Stomach (tissue), 19 donors: ENCODE measurements at places on chromosomes 7 and 10. TPM values are rescaled to one million over a fixed set of nuclear protein-coding genes. Genes with fewer than 3 reads are reported as not detected.

- no peak for DNase-seq
Measured at GRCh38 chr7:27163288-27164044, 1.9 kb downstream of the HOXA9 start.

GRCh38 chr10:32141018-32141807 lies 85.0 kb upstream of the KIF5B start:
- DNase-seq: peak; percentile 33

- DNase-seq: no peak
Measured at GRCh38 chr7:269721-270120, 20.2 kb upstream of the FOXL3 start.

- no peak for DNase-seq
Measured at GRCh38 chr10:67783606-67784294, 54.2 kb downstream of the DNAJC12 start.

- DNase-seq: no peak
Measured at GRCh38 chr7:102039706-102040105, 222.3 kb downstream of the CUX1 start.

DNA sequence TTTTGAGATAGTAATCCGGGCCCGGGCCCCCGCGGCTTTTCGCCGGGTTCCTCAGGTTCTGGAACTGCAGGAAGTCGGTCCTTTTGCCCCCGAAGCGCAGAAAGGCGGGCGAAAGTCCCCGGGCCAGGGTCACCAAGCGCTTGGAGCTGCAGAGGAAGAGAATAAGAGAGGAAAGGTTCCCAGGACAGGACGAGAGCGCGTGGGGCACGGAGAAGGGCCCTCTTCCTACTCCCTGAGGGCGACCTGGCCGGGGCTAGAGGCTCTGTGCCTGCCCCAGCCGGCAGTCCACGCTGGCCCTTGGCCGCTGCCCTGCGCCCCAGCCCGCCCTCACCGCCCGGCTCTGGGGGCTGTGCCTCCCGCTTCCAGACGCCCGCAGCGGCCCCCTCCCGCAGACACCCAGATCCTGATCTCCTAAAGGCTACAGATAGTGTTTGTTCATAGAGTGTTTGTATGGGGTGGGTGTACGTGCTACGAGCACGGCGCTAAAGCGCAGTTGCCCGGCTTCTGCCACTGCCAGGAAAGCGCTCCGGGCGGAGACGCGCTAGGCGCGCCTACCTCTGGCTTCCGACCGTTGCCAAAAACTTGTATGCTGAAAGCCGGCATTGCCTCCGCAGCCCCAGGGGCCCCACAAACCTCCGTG lies 3.2 kb downstream of the HPSE2 start:
- no peak for DNase-seq

GRCh38 chr10:115989621-115990020 lies 283.4 kb downstream of the GFRA1 start:
- DNase-seq: no peak

DNA sequence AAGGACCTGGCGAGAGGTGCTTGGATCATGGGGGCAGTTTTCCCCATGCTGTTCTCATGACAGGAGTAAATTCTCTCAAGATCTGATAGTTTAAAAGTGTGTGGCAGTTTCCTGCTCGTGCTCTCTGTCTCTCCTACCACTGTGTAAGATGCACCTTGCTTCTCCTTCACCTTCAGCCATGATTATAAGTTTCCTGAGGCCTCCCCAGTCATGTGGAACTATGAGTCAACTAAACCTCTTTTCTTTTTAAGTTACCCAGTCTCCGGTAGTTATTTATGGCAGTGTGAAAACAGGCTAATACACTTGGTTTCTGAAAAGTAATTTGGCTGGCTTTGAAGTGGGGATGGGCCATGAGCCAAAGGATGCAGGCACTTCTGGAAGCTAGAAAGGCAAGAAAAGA lies 268.0 kb upstream of the KAT6B start:
- no peak for DNase-seq

- DNase-seq: no peak
Measured at GRCh38 chr10:94370501-94370900, 7.8 kb upstream of the NOC3L start.

- no peak for DNase-seq
Measured at GRCh38 chr10:86144301-86144700, 222.3 kb downstream of the GRID1 start.

DNA sequence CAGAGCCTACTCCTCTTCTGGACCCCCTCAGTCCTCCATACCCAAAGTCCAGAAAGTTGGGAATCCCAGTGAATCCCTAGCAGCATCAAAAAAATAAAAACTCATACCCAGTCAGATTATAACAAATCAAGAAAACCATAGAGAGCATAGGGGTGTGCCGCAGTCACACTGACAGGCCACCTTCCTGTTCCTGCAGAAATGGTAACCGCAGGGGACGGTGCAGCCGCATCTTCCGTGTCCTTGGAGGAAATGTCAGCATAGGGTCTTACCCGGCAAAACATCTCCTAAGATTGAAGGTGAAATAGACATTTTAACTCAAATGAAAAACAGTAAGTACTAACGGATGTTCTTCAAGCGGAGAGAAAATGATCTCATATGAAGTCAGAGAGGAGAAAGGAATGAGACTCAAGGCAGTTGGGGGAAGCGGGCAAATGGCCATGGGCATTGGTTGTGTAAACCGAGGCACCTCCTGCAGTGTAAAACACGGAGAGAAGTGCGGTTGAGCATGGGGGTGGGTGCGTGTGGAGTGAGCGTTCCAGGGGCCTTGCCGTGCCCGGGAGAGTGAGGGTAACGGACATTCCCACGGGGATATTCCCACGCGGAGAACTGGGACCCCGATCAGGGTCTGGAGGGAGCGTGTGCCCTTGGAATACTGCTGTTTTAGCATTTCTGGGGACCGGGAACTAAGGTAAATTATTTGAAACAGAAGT lies 110.8 kb downstream of the NKX6-2 start:
- DNase-seq: no peak

GRCh38 chr7:99418260-99418659 lies 9.5 kb downstream of the BUD31 start:
- no peak for DNase-seq

- DNase-seq: no peak
Measured at GRCh38 chr10:78353636-78354035, 320.0 kb downstream of the RPS24 start.

GRCh38 chr10:10685566-10685965 lies 332.1 kb upstream of the CELF2 start:
- no peak for DNase-seq

DNA sequence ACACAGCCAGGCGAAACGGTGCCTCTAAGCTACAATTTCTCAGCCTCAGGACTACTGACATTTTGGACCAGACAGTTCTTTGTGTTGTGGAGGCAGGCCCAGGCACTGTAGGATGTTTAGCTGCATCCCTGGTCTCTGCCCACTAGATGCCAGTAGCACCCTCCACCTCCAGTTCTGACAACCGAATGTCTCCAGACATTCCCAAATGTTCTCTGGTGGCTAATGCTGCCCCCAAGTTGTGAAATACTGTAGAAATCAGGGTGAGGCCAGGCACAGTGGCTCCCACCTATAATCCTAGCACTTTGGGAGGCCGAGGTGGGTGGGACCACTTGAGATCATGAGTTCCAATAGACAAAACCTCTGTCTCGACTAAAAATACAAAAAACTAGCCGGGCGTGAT lies 18.2 kb downstream of the HNRNPF start:
- no peak for DNase-seq

- DNase-seq: peak; percentile 89
Measured at GRCh38 chr10:122374859-122375678, 561 bp downstream of the PLEKHA1 start.

- no peak for DNase-seq
Measured at GRCh38 chr10:132069122-132069848, 3.5 kb downstream of the JAKMIP3 start.

DNA sequence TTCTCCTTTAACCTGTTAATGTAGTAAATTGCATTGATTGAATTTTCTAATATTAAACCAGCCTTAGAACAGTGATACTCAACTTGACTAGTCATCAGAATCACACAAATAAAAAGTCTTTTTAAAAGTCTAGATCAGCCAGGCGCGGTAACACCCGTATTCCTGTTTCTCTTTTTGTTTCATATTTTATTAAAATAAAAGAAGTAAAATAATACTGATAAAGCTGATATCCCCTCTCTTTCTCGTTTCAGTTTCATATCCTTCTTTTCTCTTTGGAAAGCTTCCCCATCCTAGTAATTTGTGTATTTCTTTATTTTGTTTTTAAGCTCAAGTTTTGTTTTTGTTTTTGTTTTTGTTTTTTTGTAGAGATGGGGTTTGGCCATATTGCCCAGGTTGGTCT lies 9.3 kb downstream of the SMO start:
- no peak for DNase-seq

DNA sequence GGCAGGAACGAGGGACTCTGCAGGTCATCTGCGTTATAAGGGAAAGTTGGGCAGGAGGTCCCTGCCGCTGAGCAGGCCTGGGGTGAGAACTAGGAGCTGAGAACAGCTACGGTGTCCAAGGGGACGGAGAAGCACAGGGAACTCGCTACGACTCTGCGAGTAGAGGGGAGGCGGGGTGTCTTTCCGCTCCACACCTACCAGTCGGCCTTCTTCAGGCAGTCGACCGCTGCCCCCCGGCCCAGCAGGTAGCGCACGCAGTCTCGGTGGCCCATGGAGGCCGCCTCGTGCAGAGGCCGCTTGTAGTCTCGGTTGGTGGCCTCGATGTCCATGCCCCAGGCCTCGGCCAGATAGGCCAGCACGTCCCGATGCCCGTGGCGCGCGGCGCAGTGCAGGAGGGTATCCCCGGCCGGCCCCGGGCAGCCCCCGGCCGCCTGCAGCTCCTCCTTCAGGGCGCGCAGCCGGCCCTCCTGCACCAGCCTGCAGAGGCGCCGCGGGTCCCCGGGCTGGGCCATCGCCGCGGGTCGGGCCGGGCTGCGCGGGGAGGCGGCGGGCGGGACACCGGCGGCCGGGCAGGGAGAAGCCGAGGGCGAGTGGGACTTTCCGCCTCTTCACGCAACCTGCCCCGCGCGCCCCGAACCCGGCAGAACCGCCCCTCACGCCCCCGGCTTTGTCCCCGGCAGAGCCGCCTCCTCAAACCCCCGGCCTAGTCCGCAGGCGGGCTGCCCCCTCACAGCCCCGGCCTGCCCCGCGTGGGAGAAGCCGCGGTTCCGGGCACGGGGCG lies 660 bp downstream of the ANKRD16 start:
- peak; percentile 67 for DNase-seq

TMEM196 gene
- not detected for total RNA-seq

NPSR1 gene
- not detected for total RNA-seq

MMD2 gene
- total RNA-seq: not detected

NRG3 gene
- total RNA-seq: not detected
